MG63 (cell line): ENCODE measurements at places on chromosomes 6 and 20. TPM values are rescaled to one million over a fixed set of nuclear protein-coding genes. Genes with fewer than 3 reads are reported as not detected.

- DNase-seq: no peak
These were observed 110.3 kb downstream of the TOX2 start for GRCh38 chr20:44024820-44025580.

DNA sequence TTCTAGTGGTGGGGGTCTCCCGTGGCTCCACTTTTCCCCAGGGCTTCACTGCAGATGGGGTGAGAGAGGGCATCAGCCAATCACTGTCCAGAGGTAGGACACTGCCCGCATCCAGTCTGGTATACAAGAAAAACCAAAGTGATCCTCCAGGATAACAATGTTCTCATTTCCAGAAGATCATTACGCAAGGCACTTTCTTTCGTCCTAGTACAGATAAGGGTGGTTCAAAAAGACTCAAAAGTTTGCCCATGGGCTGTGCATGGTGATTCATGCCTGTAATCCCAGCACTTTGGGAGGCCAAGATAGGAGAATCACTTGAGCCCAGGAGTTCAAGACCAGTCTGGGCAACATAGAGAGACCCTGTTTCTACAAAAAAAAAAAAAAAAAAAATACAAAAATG, 16.4 kb downstream of the GMDS start:
- no peak for DNase-seq

GRCh38 chr20:2840967-2841531, 504 bp downstream of the VPS16 start:
- DNase-seq: peak; percentile 59

GRCh38 chr6:52595000-52595795, 18.3 kb upstream of the TRAM2 start:
- DNase-seq: peak; percentile 81

DNA sequence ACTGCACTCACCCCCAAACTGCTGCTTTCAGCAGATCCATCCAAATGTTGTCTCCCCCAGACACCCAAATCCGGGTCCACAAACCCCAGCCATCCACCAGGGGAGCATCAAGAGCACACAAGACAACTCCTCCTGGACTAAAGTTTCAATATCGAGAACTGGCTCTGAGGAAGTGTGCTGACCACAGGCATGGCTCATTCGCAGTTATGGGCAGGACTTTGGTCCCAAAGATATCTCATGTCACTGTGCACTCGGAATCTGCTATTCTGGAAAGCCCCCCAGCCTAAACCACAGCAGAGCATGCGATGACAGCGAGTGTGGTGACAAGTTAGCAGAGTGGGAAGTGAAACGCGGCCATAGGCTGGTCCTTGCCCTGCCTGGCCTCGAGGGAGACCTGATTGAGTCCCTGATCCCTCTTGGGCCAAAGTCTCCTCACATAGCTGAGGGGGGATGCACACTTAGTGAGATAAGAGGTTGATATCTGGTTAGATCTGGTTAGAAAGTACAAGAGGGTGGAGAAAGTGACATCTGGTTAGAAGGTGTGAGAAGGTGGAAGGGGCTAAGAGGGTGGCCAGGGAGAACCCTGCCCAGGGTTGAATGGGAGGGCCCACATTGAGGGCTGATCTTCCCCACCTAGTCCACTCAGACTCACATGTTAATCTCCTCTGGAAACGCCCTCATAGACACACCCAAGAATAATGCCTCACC, 149.7 kb downstream of the MRPL14 start:
- DNase-seq: no peak

DNA sequence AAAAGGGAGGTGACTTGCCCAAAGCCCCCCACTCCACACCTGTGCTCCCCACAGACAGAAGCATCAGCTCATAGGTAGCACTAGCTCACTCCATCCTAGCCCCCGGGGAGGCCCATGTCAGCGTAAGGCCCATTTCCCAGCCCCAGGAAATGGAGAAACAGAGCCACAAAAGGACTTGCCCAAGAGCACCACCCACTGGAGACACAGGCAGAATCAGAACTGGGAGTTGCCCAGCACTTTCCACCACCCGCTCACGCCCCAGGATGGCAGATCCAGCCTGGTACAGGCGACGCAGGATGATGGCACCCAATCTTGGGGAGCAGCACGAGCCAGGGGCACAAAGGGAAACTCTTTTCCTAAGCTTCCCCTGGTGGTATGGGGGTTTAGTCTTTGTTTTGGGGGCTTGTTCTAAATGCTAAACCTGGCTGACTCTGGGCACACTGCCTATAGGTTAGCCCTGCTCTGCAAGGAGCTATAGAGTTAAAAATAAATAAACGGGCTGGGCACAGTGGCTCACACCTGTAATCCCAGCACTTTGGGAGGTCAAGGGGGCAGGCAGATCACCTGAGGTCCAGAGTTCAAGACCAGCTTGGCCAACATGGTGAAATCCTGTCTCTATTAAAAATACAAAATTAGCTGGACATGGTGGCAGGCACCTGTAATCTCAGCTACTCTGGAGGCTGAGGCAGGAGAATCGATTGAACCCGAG, 11.8 kb downstream of the C20orf203 start:
- no peak for DNase-seq

GRCh38 chr20:13355411-13355810, 134.3 kb downstream of the ISM1 start:
- no peak for DNase-seq

DNA sequence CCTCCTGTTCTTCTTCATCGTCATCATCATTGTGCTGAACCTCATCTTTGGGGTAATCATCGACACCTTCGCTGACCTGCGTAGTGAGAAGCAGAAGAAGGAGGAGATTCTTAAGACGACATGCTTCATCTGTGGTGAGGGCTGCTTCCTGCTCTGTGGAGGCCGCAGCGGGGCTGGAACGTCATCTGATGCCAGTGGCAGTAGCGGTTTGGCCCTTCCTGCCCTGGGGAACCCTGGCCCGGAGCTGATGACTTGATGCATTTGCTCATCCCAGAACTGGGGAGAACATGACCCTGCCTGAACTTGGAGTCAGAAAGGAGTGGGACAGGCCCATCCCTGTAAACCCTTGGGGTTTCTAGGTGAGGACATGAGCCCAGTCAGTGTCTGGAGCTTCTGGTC, 18.7 kb downstream of the UQCC2 start:
- DNase-seq: no peak

DNA sequence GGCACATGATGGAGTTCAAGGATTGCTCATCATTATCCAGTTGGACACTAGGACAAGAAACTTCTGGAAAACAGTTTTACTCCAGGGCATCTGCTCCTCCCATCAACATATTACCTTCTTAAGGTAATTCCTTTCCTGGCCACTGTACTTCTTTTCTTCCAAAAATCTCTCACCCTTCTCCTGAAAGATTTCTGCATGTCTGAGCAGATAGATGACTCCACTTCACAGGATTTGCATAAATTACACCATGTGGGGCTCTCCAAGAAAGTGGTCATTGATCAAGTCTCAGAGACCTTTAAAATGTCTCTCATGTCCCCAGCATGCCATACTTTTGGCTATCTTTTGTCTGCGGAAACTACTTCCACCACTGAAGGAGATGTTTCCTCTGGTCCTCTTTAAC, 103.2 kb upstream of the TNFAIP3 start:
- no peak for DNase-seq

GRCh38 chr20:46130534-46130933, 12.4 kb downstream of the CD40 start:
- DNase-seq: no peak

DNA sequence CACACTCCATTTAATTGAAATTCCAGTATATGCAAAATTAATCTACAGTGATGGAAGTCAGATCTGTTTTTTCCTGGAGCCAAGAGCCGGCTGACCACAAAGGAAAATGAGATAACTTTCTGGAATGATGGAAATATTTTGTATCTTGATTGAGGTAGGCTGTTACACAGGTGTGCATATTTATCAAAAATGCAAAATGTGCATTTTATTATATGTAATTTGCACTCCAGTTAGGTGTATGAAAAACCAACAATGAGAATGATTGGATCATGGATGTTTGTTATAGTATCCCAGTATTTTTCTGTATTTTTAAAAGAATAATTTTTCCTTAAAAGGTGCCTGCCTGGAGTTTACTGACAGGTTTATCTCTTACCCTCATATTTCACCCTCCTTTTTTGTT, 242.0 kb upstream of the JAG1 start:
- no peak for DNase-seq

DNA sequence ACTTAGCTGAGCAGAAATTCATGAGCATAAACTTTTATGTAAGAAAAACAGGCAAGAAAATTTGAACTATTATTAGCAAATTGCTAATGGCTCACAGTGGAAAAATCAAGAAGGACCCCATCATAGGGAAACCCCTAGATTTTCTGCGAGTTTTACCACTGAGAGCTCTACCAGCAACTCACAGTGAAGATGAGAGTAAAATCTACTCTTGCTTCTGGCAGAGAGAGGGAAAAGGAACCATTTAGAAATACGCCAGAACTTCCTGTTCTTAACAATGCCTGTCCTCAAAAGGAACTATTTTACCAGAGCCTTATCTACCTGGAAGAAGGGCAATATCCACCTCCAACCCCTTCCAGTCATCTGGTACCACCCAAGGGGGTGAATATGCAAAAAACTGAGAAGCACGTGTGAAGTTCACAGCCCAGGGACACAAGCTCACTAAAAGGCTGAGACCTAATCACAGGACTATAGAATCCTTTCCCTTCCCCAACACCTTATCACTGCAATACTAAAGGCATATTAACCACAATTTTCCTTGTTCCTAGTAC, 34.4 kb upstream of the ASF1A start:
- no peak for DNase-seq

- DNase-seq: no peak
These were observed 59.8 kb upstream of the RREB1 start for GRCh38 chr6:7047966-7048365.

DNA sequence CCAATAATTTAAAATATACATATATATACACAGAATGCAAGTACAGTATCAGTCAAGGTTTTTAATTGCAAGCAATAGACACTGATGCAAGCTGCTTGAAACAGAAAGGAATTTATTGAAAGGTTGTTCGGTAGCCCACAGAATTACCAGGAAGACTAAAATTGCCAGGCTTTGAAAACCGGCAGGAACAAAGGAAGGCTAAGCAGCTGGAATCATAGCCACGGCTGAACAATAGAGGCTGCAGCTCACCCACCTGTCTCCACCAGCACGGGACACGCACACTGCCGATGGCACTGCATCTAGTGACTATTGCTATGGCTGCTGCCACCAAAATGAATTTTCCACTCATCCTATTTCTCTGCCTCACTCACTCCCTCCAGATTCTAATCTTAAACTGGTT, 22.0 kb upstream of the L3MBTL3 start:
- DNase-seq: no peak

GRCh38 chr6:43776115-43776798, 6.2 kb downstream of the VEGFA start:
- no peak for DNase-seq

- DNase-seq: no peak
These were observed 114.5 kb downstream of the MAP3K5 start for GRCh38 chr6:136677822-136678221.

DNA sequence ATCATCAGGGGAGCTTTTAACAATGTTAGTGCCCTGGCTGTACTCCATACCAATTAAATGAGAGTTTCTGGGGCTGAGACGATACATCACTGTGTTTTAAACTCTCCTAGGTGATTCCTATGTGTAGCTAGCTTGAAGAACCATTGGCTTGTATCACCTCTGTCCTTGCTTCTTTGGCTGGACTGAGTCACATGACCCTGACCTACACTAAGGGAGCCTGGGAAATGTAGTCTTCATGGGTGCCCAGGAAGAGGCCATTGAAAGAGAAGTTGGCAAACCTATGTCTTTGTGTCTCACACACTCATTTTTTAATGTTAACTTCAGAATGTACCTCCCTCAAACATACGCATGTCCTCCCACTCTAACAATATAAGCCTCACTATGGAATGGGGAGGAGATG, 506.6 kb downstream of the DHX35 start:
- no peak for DNase-seq

DNA sequence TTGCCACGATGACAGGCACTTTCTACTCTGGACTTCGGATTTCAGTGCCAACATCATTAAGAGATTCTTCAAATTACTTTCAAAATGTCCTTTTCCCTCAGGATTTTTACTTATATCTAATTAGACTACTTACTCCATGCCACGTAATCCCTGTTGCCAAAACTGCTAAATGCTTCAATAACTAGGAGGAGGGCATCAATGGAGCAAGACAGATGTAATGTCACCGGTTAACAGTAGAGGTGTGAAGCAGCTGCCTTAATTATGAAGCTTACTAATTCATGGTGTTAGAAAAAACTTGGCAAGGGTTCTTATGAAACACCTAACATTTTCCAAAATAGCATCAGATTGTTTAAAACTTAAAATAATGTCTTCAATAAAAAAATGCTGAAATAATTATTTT, 111.2 kb upstream of the SIM1 start:
- no peak for DNase-seq

DNA sequence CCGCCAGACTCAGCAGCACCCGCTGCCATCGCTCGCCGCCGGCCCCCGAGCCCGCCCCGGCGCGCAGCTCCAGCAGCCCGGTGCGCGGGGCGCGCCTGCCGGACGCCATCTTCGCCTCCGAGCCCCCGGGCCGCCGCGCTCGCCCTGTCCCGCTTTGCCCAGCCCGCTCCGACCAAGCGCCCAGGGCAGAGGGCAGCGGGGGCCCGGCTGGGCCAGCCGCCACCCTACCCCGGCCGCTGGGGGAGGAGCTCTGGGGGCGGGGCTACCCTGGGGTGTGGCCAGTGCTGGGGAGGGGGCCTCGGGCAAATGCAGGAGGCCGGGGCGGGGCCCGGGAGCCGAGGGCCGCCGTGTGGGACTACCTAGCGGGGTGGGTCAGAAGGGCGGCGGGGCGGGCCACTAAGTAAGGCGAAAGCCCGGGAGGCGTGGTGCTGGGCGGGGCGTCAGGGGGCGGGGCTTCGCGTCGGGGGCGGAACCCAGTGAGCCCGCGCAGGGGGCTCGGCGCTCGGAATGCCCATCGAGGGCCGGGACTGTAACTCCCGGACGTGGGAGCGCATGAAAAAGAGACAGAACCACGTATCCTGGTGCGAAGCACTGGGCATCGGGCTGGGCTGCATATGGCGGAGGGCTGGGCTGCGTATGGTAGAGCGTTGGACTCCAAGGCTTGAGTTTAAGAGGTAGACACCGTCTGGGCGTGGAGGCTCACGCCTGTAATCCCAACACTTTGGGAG, at the start of gene SNTA1:
TSS of gene SNTA1 (minus strand) at position 252 of the 728 bp plus-strand sequence. CDS start at position 109, 143 bp downstream.
- peak; percentile 93 for DNase-seq

DNA sequence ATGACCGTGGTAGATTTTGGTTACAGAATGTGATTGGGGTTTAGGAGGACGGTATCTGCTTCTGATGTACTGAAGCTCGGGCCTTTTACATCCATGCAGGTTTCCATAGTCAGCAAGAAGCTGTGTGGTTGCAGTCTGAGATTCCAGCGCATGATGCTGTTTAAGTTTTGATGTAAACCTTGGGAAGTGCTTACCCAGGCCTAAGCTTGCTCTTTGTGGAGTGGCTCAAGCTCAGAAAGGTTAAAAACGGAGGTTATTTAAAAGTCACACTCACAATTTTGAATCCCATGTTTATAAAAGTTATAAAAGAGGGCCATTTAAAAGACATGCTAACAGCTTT, 121.4 kb downstream of the TIAM2 start:
- no peak for DNase-seq

- no peak for DNase-seq
These were observed 36.5 kb upstream of the HLA-G start for GRCh38 chr6:29791162-29791561.

GRCh38 chr20:62386383-62387218, at the start of gene RPS21:
Gene RPS21 (plus strand): TSS chr20:62387103. CDS start chr20:62387339, 236 bp downstream.
- DNase-seq: peak; percentile 96

- DNase-seq: no peak
These were observed 438.3 kb downstream of the UTRN start for GRCh38 chr6:144723431-144723830.

PHACTR1 gene
- 0.20 TPM in 1 of 2 replicates, not detected in the other for total RNA-seq

SIRPD gene
- total RNA-seq: not detected in 2 replicates

GTSF1L gene
- not detected in 2 replicates for total RNA-seq

IL17F gene
- total RNA-seq: not detected in 2 replicates

HRH3 gene
- not detected in 2 replicates for total RNA-seq

LRRC73 gene
- 0.10 TPM in 1 of 2 replicates, not detected in the other for total RNA-seq

ALDH5A1 gene
- 1.1 and 1.5 TPM in 2 replicates for total RNA-seq

SLC12A5 gene
- 0.15 and 0.72 TPM in 2 replicates for total RNA-seq

SLC35B3 gene
- 5.2 and 13.4 TPM in 2 replicates for total RNA-seq
